Left ventricle myocardium superior (tissue), 1 donor: ENCODE measurements at places on chromosomes 1 and 21. TPM values are rescaled to one million over a fixed set of nuclear protein-coding genes. Genes with fewer than 3 reads are reported as not detected.

S100A5 gene
- total RNA-seq, result not detected

ZCCHC17 gene
- 11.1 TPM for total RNA-seq

CYP4A11 gene
- not detected for total RNA-seq

TAS1R3 gene
- 0.57 TPM for total RNA-seq

GUCA2A gene
- not detected for total RNA-seq

FAM72D gene
- not detected for total RNA-seq

CITED4 gene
- 45.4 TPM for total RNA-seq

CD101 gene
- 0.45 TPM for total RNA-seq

PDZK1 gene
- not detected for total RNA-seq

IL23R gene
- total RNA-seq, result not detected

ELF3 gene
- 0.40 TPM for total RNA-seq

C1orf141 gene
- total RNA-seq, result not detected

DPT gene
- total RNA-seq, result 35.3 TPM

ATP6V1G3 gene
- not detected for total RNA-seq

SPRR2E gene
- not detected for total RNA-seq

PRRC2C gene
- total RNA-seq, result 51.7 TPM

KLHDC8A gene
- not detected for total RNA-seq

DCDC2B gene
- total RNA-seq, result not detected

MATN1 gene
- not detected for total RNA-seq

CD34 gene
- 72.1 TPM for total RNA-seq

BCAR3 gene
- 15.2 TPM for total RNA-seq

FAM110D gene
- total RNA-seq, result 4.5 TPM

TMIGD3 gene
- 0.64 TPM for total RNA-seq

LRRC53 gene
- total RNA-seq, result not detected

CCDC190 gene
- total RNA-seq, result 0.62 TPM

SPATA1 gene
- 1.7 TPM for total RNA-seq

ARHGEF16 gene
- 1.7 TPM for total RNA-seq

PROX1 gene
- 95.0 TPM for total RNA-seq

GJB3 gene
- not detected for total RNA-seq

IVL gene
- not detected for total RNA-seq

CFHR4 gene
- not detected for total RNA-seq

SEMA4A gene
- total RNA-seq, result 0.69 TPM

SLC16A4 gene
- 2.1 TPM for total RNA-seq

MNDA gene
- total RNA-seq, result 4.9 TPM
